ENCODE measurements at places on chromosomes 5 and 9. TPM values are rescaled to one million over a fixed set of nuclear protein-coding genes. Genes with fewer than 3 reads are reported as not detected.

The PCDHGA4 gene
- not detected for total RNA-seq

The CNTLN gene
- total RNA-seq = not detected

The FOXD4 gene
- not detected for total RNA-seq

The ANXA2R gene
- total RNA-seq = 5.2 TPM

The DNAI1 gene
- total RNA-seq = not detected

The ABLIM3 gene
- not detected for total RNA-seq

The RGS7BP gene
- total RNA-seq = not detected

GRCh38 chr5:149759563-149759962 is 29.5 kb downstream of the PPARGC1B start:
- no peak for DNase-seq

DNA sequence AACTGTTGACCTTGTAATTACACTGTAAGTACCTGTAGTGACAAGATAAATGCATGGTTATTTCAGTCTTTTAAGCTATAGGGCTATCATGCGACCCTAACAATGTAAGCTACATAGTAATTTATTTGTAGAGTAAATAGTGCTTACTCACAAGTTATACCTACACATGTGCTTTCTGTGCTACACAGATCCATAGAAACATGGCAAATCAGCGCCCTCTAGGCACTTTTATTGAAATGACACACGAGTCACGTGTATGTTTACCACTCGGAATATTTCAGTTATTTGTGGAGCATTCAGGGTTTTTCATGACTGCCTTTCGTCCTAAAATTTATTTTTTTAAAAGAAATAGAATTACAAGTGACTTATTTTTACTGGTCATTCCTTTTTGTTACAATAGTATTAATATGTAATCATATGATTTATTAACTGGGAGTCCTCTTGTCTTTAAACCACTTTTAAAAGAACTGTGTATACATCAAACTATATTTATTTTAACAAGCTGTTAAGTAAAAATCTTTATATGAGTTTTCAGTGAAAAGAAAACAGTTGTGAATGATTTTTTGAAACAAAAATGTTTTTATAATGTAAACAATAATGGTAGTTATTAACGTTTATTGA is 1242.3 kb upstream of the WWC1 start:
- DNase-seq = no peak

GRCh38 chr9:124255222-124255621 is 2.5 kb upstream of the NEK6 start:
- DNase-seq = no peak

- no peak for DNase-seq
These were observed 189.4 kb downstream of the IRX2 start for GRCh38 chr5:2562036-2562435.

- DNase-seq = no peak
These were observed 16.1 kb downstream of the FBP1 start for GRCh38 chr9:94623253-94623652.

- no peak for DNase-seq
These were observed 5.2 kb downstream of the HAPLN1 start for GRCh38 chr5:83715236-83716065.

DNA sequence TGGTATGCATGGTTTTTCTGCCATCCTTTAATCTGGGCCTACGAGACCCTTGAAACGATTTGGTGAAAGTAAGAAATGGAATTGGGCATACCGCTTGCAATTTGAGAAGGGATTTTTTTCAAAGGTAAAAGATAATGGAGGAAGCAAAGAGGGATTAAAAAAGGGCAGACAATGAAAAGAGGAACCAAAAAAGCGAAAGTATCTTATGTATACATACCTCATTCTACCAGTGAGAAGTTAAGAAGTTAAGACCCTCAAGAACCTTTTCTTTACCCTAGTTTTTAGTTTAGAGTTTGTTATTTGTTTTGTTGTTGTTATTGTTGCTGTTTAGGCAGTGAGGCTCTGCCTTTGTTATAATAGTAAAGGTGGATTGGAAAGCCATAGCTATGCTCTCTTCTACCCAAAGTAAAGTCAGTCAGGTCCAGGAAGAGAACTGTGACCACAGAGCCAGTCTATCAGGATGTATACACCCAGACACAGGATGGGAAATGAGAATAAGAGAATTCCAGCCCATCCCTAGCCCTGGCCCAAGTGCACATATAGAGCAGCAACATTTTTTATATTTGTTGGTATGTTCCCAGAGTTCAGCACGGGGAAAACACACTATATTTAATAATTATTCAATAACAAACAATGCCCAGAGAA is 166.6 kb downstream of the RFX3 start:
- DNase-seq = no peak

DNA sequence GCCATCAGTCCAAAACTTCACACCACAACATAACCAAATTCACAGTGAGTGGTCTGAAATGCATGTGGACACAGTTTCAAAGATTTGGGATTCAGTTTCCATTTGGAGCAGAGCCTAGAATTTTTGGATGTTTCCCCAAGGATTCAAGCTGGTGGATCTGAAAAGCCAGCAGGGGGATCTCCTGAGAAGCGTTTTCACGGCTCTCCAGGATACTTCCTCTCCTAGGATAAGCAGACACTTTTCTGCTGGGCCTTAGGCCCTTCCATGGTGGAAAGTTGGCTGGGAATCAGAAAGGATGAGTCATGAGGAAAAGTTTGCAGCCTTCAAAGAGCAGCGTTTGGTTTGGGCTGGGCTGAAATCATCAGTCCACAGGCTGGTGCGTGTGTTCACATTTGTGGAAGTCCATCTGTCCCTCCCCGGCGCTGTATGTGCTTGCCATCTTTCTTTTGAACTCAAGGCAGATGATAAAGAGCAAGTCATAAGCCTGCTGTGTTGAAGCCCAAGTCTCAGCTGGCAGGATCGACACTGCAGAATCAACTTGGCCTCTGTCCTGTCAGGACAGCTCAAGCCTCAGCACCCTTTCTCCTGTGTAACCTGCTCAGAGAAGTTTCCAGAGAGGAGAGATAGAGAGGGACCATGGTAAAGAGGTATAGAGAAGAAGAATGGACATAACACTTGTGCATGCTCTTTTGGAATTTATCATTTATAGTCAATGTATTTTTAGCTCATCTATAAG is 152.6 kb upstream of the MSX2 start:
- DNase-seq = no peak

DNA sequence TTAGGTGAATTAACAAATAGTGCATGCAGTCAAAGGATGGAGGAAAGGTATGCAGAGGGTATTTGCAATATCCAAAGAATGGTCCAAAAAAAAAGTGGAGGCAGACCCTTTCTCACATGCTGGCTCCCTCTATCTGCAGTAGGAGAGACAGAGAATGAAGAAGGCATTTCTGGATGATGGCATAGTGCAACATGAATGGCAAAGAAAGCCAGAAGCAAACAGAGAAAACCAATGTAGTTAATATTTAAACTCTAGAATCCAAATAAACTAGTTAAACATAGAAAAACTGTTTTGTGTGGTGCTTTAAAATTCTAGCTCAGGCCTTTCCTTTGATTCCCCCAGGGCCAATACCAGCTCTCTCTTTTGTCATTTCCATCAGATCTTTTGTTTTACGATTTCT is 403.1 kb upstream of the WWC1 start:
- no peak for DNase-seq

GRCh38 chr5:57117596-57117995 is 56.3 kb upstream of the GPBP1 start:
- peak; percentile 7 for DNase-seq

GRCh38 chr5:5419291-5420210 is 2.9 kb upstream of the ICE1 start:
- DNase-seq = no peak

DNA sequence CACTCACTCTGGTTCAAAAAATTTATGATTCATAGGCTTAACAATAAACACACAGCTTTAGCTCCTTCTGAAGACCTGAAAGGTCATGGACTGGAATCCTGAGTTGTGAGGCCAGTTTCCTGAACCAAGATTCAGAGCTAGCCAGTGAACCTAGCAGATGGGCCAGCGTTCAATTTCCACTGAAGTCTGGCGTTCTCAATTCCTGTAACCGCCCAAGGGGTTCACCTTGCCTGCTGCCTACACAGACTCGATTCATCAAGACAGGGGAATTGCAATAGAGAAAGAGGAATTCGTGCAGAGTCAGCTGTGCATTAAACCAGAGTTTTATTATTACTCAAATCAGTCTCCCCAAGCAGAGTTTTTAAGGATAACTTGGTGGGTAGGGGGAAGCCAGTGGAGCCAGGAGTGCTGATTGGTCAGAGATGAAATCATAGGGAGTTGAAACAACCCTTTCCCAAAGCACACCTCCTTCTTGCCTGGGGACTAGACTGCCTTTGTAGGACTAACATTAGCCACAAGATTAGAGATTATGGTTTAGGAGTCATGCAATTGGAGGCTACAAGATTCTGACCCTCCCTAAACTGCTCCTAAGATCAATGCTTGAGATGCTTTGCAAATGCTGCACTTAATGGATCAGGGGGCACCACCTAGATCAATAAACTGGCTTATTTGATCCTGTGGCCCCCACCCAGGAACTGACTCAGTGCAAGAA is 117.5 kb upstream of the SHB start:
- DNase-seq = no peak

DNA sequence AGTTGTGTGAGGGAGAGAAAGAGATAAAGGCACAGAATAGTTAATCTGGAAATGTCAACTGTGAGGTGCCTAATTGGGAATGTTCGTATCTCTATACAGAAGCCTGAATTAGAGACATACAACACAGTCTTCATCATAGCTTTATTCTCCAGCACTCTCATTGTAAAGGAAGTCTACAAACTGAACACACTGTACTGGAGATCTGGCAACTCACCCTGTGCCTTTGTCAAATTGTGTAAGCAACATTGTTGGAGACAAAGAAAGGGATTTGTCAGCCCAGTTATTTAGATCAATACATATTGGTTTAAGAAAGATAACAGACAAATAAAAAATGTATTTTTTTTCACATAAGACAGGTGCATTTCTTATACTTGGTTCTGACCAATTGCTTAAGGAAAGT is 832.9 kb upstream of the DMAC1 start:
- no peak for DNase-seq

- DNase-seq = no peak
These were observed 20.2 kb downstream of the NDFIP1 start for GRCh38 chr5:142128675-142129208.

GRCh38 chr9:68981789-68982188 is 32.1 kb downstream of the PRKACG start:
- peak; percentile 83 for DNase-seq

DNA sequence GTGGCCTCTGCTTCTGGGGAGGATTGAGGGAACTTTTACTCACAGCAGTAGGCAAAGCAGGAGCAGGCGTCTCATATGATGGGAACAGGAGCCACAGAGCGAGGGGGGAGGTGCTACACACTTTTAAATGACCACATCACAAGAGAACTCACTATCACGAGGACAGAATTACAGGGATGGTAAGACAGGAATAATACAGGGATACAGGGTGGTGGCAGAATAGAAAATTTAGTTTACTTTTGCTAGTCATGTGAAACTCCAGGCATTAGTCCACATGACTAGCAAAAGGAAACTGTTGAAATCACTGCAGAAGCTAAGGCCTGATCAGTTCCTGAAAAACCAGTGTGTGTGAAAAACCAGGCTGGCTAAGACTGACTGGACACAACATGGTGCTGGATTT is 382.4 kb downstream of the NNT start:
- no peak for DNase-seq

Measured in GM12878 (cell line).